ENCODE measurements at places on chromosomes 11 and 22.

DNA sequence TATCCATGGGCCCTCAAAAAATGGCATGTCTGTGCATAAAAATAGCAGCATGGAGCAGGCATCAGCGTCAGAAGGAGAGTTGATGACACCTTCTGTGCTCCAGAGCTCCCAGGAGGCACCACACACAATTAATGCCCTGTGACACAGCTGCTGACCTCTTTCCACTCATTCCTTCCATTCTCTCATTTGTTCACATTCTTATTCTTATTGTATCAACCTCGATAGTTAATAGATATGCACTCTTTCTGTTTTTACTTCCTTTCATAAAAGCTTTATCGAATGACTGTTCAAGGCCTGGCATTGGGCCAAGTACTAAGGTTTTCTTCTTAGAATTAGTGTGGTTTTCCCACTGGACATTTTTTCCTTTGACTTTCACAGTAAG, 266.0 kb upstream of the MTNR1B start:
- no peak for DNase-seq

DNA sequence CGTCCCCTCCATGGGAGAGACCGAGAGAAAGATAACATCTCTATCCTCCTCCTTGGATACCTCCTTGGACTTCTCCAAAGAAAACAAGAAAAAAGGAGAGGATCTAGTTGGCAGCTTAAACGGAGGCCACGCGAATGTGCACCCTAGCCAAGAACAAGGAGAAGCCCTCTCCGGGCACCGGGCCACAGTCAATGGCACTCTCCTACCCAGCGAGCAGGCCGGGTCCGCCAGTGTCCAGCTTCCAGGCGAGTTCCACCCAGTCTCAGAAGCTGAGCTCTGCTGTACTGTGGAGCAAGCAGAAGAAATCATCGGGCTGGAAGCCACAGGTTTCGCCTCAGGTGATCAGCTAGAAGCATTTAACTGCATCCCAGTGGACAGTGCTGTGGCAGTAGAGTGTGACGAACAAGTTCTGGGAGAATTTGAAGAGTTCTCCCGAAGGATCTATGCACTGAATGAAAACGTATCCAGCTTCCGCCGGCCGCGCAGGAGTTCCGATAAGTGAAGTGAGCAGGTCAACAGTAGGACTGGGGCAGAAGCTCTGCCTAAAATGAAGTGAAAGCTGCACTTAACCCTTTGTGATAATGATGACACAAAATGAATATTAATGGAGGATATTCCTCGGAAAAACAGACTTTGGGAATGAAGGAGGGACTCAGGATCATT, 65.3 kb downstream of the WNT11 start:
- DNase-seq = no peak

- DNase-seq = no peak
These were observed 1.6 kb downstream of the GRAMD1B start for GRCh38 chr11:123431619-123432018.

GRCh38 chr11:1643146-1643690, 13.6 kb downstream of the KRTAP5-5 start:
- no peak for DNase-seq

DNA sequence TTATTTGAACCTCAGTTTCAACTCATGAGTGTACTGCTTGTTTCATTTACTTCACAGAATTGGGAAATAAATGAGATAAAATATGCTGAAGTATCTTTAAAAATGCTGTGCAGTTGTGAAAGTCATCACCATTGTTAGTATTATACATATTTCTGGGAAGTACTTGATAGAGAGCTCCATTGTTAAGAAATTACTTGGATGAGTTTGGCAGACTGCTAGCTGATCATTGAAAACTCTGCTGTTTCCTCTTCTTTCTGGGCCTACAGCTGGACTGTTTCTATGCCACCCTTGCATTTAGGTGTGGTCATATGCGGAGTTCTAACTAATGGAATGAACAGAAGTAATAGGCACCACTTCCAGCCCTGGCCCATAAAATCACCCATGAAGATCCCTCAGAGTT, 10.0 kb downstream of the SIK2 start:
- DNase-seq = no peak

DNA sequence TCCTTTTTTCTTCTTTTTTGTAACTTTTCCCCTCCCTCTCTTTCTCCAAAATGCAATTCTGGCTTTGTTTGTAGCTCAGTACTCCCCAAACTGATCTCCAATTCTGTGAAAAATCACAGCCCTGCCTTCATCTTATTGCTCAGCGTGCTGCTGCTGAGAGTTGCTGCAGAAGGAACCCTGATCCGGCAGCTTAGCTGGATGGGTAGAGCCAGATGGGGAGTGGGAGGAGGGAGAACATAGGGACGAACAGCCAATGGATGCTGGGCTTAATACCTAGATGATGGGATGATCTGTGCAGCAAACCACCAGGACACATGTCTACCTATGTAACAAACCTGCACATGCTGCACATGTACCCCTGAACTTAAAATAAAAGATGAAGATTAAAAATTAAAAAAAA, 47.5 kb upstream of the E2F8 start:
- DNase-seq = no peak

GRCh38 chr11:14873632-14874031, 18.4 kb downstream of the CYP2R1 start:
- no peak for DNase-seq

DNA sequence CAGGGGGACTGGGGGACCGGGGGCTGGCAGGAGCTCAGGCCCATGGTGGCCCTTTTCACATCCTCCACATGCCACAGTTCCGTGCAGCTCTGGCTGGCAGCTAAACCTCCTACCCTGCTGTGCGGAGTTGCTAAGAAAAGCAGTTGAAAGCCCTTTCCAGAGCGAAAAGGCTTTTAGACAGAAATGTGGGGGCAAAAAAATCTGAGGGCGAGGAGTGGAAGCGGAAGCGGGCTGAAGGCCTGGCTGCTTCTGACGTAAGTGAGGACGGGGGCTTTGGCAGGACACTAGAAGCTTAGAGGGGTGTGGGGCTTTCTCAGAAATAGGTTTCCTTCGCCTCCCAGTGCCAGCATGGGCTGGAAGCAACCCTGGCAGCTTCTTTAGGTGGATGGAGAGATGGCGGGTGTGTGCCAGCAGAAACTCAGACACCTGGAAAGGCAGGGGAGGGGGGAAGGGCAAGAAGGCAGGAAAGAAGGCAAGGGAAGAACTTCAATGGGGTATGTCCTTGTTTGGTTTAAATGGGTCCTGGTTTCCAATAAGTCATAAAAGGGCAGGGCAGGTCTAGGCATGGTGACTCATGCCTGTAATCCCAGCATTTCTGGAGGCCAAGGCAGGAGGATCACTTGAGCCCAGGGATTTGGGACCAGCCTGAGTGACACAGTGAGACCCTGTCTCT, 11.2 kb upstream of the DGKZ start:
- no peak for DNase-seq

Data from activated naive CD4-positive, alpha-beta T cell (primary cell).